Activated CD4-positive, alpha-beta memory T cell treated with anti-CD3 and anti-CD28 coated beads, Interleukin-2, amount 10 ng/mL, durations not matched to agents 7 days and 5 days (primary cell): ENCODE measurements at places on chromosomes 3 and 15. TPM values are rescaled to one million over a fixed set of nuclear protein-coding genes. Genes with fewer than 3 reads are reported as not detected.
A peak's percentile ranks its signal among the peaks of the same experiment; 100 is the strongest.

The SEMA6D gene
- not detected for total RNA-seq

The SHQ1 gene
- total RNA-seq, result 16.7 TPM

The KBTBD13 gene
- total RNA-seq, result not detected

The TLR9 gene
- total RNA-seq, result 0.83 TPM

The CFAP91 gene
- total RNA-seq, result not detected

The TRIM59 gene
- total RNA-seq, result 54.3 TPM

The ISG20 gene
- 338 TPM for total RNA-seq

DNA sequence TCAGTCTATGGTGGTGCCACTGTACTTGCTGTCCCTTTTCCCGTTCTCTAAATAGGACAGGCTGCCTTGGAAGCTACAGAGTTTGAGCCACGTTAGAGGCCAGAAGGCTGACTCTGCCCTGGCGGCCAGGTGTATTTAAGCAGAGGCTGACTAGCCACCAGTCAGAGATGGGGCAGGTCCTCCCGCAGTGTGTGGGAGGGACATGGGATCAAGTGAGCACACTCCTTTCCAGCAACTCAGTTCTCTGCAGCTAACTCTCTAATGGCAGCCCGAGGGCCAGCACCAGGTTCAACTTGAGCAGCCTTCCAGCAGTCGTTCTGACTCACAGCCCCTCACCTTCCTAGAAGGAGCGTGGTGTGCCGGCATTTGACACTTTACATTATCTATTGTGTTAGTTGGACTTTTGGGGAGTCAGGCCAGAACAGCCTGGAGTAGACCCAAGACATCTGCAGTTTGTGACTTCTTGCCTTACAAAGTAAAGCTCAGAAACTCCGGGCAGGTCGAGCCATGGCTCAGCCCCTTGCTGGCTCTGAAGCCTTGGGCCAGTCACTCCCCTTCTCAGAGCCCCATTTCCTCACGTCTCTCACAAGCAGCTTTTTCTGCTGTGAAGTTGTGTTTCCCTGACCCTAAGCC lies 46.7 kb upstream of the MYZAP start:
- H3K4me1 ChIP-seq, result peaks cover 2% of the 10 kb centered on the region
- H3K27ac ChIP-seq, result no peak overlapping the region
- H3K4me3 ChIP-seq, result no peak overlapping the region
- H3K36me3 ChIP-seq, result no peaks in the 10 kb centered on the region
- peaks cover 2% of the 10 kb centered on the region for H3K27me3 ChIP-seq

GRCh38 chr3:196537319-196537984 lies 22.3 kb upstream of the SMCO1 start:
- H3K4me3 ChIP-seq, result no peak overlapping the region
- no peaks in the 10 kb centered on the region for H3K36me3 ChIP-seq
- H3K27ac ChIP-seq, result no peak overlapping the region
- H3K27me3 ChIP-seq, result peaks cover 3% of the 10 kb centered on the region
- DNase-seq, result peak; percentile 74
- H3K4me1 ChIP-seq, result peaks cover 9% of the 10 kb centered on the region

- DNase-seq, result no peak
- H3K27ac ChIP-seq, result no peak overlapping the region
- H3K36me3 ChIP-seq, result peaks cover 29% of the 10 kb centered on the region
- no peaks in the 10 kb centered on the region for H3K27me3 ChIP-seq
Measured at GRCh38 chr3:11558918-11559815, 84.5 kb downstream of the VGLL4 start.

- peak overlapping the region; percentile 8 for H3K27ac ChIP-seq
- H3K4me3 ChIP-seq, result no peak overlapping the region
- H3K36me3 ChIP-seq, result peaks cover 35% of the 10 kb centered on the region
- H3K4me1 ChIP-seq, result peaks cover 37% of the 10 kb centered on the region
Measured at GRCh38 chr3:128775906-128776542, 50.0 kb downstream of the RAB7A start.

GRCh38 chr3:17678116-17678741 lies 64.2 kb downstream of the TBC1D5 start:
- H3K27ac ChIP-seq, result no peak overlapping the region
- H3K4me1 ChIP-seq, result peaks cover 10% of the 10 kb centered on the region
- no peaks in the 10 kb centered on the region for H3K36me3 ChIP-seq
- H3K4me3 ChIP-seq, result no peak overlapping the region
- no peaks in the 10 kb centered on the region for H3K27me3 ChIP-seq

DNA sequence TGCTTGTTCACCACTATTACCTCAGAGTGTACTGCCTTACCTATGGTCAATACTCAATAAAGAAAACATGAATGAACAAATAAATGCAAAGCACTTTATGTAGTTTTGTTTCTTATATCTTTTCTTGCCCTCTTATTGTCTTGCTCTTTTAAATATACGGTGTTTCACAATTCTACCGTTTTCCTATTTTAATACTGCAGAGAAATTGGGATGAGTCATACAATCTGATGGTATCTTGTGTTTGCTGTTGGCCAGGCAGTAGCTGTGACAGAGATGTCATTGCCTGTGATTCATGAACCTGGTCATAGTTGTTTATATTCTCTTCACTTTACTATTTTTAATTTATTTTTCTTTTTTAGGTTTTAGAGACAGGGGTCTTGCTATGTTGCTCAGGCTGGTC lies 48.3 kb downstream of the SERP1 start:
- H3K4me3 ChIP-seq, result no peak overlapping the region
- H3K27me3 ChIP-seq, result peaks cover 6% of the 10 kb centered on the region
- no peaks in the 10 kb centered on the region for H3K4me1 ChIP-seq
- peaks cover 7% of the 10 kb centered on the region for H3K36me3 ChIP-seq
- no peak for DNase-seq

- no peak for DNase-seq
- H3K27me3 ChIP-seq, result no peaks in the 10 kb centered on the region
- peak overlapping the region; percentile 85 for H3K4me3 ChIP-seq
- H3K4me1 ChIP-seq, result peaks cover 31% of the 10 kb centered on the region
- no peaks in the 10 kb centered on the region for H3K36me3 ChIP-seq
Measured at GRCh38 chr3:47476644-47477199, 981 bp upstream of the SCAP start.

DNA sequence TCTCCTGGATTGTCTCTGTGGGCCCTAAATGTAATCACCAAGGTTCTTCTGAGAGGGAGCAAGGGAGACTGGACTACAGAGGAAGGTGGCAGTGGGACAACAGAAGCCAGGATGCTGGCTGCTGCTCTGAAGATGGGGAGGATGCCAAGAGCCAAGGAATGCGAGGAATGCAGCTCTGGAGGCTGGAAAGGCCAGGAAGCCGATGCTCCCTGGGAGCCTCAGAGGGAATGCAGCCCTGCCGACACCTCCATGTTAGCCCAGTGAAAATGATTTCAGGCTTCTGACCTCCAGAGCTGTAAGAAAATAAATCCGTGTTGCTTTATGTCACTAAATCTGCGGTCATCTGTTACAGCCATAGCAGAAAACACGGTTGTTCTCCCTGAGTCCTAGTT lies 44.1 kb downstream of the UMPS start:
- H3K36me3 ChIP-seq, result no peaks in the 10 kb centered on the region
- no peak for DNase-seq
- no peaks in the 10 kb centered on the region for H3K4me1 ChIP-seq
- no peak overlapping the region for H3K27ac ChIP-seq

DNA sequence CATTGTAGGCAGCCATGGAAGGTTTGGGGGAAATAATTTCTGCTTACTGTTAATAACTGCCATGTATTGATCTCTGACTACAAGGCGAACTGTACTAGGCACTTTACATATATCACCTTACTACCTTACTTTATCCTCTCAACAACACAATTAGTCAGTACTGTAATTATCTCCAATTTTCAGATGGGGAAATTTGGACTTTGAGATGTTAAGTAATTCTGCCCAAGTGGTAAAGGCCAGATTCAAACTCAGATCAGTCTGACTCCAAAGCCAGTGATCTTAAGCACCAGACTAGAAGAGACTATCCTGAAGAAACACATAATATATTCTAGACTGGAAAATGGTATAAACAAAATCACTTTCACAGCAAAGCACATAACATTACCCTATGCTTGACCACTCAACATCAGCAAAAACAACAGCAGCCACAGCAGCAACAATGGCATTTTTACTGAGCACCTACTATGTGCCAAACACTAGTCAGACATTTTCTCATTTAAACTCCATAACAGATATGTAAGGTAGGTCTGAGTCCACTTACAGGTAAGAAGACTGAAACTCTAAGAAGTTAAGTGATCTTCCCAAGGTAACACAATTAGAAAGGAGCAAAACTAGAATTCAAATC lies 13.1 kb downstream of the MTHFS start:
- DNase-seq, result no peak
- H3K27me3 ChIP-seq, result no peaks in the 10 kb centered on the region
- no peak overlapping the region for H3K27ac ChIP-seq

DNA sequence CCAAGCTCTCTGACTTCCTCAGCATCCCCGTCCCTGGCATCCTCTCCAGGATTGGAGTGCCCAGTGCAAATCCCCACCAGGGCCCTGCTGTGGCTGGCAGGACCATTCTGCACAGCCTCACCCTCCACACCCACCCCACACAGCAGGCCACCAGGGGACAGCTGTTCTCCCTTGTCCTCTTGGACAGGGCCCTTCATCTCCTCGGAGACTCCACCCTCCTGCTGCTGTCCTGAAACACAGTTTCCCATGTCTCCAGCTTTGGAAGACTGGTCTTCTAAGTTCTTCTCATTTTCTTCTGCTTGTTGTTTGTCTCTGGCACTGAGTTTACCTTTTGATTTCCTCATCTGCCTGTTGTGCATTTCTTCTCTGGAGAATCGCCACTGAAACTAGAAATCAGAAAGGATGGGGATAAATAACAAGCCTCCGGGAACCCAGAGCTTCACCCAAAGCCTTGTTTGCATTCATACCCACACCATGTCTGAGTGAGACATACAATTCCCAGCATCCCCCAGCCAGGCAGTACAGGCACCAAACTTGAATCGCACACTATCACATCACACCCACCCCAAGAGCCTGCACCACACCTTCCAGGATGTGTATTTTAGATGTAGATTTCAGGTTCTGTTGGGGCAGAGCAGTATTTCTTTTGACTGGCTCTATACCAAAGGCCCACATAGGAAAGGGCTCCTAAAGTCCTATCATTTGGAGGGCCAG lies 52.0 kb downstream of the OXNAD1 start:
- no peaks in the 10 kb centered on the region for H3K27me3 ChIP-seq
- H3K4me3 ChIP-seq, result no peak overlapping the region
- peak overlapping the region; percentile 50 for H3K27ac ChIP-seq

DNA sequence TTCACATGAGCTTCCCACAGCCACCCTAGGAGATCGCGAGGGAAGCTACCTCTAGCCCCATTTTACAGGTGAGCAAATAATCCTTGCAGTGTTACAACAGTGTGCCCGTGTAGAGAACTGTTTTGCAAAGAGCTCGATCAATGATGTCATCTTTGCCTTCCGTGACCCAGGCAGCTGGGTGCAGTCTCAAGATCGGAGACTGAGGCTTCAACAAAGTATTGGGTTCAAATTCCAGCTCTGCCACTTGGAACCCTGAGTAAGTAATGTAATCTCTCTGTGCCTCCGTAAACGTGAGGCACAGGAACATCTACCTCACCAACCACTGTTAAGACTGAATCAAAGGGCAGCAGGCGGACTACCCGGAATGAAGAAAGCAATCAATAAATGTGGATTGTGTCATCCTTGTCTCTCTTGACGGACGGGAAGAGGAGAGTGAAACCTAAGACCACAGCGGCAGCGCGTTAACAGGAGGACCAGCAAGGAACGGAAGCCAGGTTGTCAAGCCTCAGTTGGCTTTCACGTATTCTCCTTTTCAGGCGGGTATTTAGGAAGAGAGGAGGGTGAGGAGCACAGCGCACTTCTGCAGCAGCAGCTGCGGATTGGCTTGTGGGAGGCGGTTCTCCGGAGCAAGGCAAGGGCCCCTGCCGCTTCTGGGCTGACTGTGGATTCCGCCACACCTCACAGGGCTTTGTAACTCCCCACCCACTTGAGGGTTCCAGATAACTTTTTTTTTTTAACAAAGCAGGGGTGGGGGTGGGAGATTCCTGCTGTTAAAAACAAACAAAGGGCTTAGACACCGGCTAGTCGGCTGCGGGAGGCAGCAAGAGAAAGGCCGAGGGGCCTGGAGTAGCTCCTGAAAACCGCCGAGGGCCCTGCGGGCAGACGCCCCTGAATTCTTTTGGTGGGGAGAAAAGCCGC lies 1.5 kb upstream of the SMAD3 start:
- peaks cover 17% of the 10 kb centered on the region for H3K27me3 ChIP-seq
- H3K4me3 ChIP-seq, result peak overlapping the region; percentile 43
- peaks cover 26% of the 10 kb centered on the region for H3K36me3 ChIP-seq
- peak overlapping the region; percentile 32 for H3K27ac ChIP-seq
- DNase-seq, result no peak

- H3K36me3 ChIP-seq, result no peaks in the 10 kb centered on the region
- no peaks in the 10 kb centered on the region for H3K27me3 ChIP-seq
- H3K27ac ChIP-seq, result no peak overlapping the region
- DNase-seq, result no peak
Measured at GRCh38 chr3:17329927-17330326, 412.5 kb downstream of the TBC1D5 start.

DNA sequence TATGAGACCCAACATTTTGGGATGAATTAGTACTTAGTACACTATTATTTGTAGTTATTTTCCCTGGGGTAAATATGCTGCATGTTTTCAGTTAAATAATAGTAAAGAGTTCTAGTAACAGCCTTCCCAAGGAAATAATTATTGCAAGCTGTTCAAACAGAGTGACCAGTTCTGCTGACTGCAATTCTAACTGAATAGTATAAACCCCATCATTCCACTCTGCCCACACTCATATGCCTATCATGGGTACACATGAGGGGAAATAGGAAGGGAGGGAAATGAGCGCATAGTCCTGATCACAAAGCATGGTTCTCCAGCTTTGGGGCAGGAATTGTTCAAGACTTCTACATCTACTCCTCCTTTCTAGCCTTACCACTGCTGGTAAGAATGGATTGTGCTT lies 18.7 kb downstream of the UQCC5 start:
- H3K4me3 ChIP-seq, result no peak overlapping the region
- no peaks in the 10 kb centered on the region for H3K27me3 ChIP-seq
- no peak overlapping the region for H3K27ac ChIP-seq
- no peak for DNase-seq

GRCh38 chr3:106805625-106806024 lies 571.6 kb upstream of the CCDC54 start:
- no peak overlapping the region for H3K27ac ChIP-seq
- H3K36me3 ChIP-seq, result no peaks in the 10 kb centered on the region
- no peak overlapping the region for H3K4me3 ChIP-seq
- no peaks in the 10 kb centered on the region for H3K4me1 ChIP-seq
- no peak for DNase-seq

GRCh38 chr3:140097874-140098635 lies 163.1 kb downstream of the CLSTN2 start:
- no peaks in the 10 kb centered on the region for H3K36me3 ChIP-seq
- no peaks in the 10 kb centered on the region for H3K4me1 ChIP-seq
- no peak overlapping the region for H3K27ac ChIP-seq
- H3K27me3 ChIP-seq, result no peaks in the 10 kb centered on the region
- no peak overlapping the region for H3K4me3 ChIP-seq

DNA sequence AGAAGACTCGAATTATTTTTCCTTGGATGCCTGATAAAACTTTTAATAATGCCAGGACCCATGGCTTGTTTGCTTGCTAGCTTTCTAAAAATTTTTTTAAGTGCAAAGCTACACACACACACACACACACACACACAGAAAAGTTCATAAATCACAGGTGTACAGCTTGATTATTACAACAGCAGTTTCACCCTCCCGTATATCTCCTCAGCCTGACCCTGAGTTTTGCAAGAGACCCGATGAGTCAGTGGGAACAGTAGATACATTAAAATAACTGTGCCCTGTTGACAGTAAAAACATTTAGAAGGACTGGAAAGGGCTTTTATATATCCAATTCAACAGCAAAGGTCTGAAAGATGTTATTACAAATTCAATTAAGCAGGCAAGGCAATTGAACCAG lies 46.7 kb downstream of the EMC4 start:
- H3K4me3 ChIP-seq, result no peak overlapping the region
- no peaks in the 10 kb centered on the region for H3K4me1 ChIP-seq
- DNase-seq, result no peak
- no peak overlapping the region for H3K27ac ChIP-seq
- no peaks in the 10 kb centered on the region for H3K27me3 ChIP-seq
